Stimulated activated CD8-positive, alpha-beta memory T cell treated with anti-CD3 and anti-CD28 coated beads, Interleukin-7, amount 100 ng/mL, for 1 hour (primary cell): ENCODE measurements at places on chromosomes 1 and 21.

GRCh38 chr1:1080122-1080757 lies 6.1 kb upstream of the RNF223 start:
- no peak for DNase-seq

- no peak for DNase-seq
Measured at GRCh38 chr1:243605604-243606003, 244.4 kb downstream of the AKT3 start.

- DNase-seq = no peak
Measured at GRCh38 chr21:18382141-18382540, 21.4 kb downstream of the TMPRSS15 start.

- peak; percentile 83 for DNase-seq
Measured at GRCh38 chr21:29298348-29299045, at the start of gene BACH1. Gene BACH1, plus strand, starts transcription at chr21:29298922. Its CDS starts 22,359 bp downstream, at chr21:29321281.

GRCh38 chr1:94755675-94756074 lies 64.5 kb upstream of the SLC44A3 start:
- no peak for DNase-seq

GRCh38 chr1:41319807-41320711 lies 41.2 kb upstream of the FOXO6 start:
- DNase-seq = no peak

- no peak for DNase-seq
Measured at GRCh38 chr1:233140499-233140898, 155.0 kb downstream of the PCNX2 start.

GRCh38 chr1:235999259-235999925 lies 65.5 kb downstream of the NID1 start:
- peak; percentile 37 for DNase-seq

- DNase-seq = no peak
Measured at GRCh38 chr1:180310095-180310494, 80.0 kb downstream of the LHX4 start.

DNA sequence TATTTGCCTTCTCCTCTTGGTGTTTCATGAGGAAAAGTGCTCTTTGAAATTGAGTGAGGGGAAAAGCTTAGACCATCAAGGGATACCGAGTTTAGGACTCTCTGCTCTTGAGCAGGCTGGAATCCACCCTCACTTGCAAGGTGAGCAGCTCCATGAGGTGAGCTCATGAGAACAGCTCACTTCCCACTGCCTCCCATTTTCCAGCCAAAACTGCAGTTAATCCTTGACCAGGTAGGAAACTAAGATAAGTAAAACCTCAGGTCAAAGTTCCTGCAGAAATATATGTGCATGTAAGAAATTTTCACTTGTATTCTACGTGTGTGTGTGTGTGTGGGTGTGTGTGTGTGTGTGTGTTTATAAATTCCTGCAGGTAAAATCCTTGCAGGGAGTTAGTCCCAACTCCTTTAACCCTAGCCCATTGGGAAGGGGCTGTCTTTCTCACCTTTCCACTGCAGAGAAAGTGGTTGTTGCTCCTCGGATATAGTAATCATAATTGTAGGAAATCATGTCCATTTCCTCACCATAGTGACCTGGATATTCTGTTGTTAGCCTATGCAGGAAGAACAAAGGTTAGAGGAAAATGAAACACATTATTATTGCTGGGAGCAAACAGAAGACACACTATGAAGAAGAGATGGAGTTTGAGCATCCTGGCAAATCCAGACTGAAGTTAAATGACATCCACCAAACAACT lies 28.3 kb downstream of the DPT start:
- no peak for DNase-seq

- no peak for DNase-seq
Measured at GRCh38 chr1:54477153-54477561, 70.9 kb upstream of the ACOT11 start.

- no peak for DNase-seq
Measured at GRCh38 chr1:200213921-200214320, 186.4 kb downstream of the NR5A2 start.

DNA sequence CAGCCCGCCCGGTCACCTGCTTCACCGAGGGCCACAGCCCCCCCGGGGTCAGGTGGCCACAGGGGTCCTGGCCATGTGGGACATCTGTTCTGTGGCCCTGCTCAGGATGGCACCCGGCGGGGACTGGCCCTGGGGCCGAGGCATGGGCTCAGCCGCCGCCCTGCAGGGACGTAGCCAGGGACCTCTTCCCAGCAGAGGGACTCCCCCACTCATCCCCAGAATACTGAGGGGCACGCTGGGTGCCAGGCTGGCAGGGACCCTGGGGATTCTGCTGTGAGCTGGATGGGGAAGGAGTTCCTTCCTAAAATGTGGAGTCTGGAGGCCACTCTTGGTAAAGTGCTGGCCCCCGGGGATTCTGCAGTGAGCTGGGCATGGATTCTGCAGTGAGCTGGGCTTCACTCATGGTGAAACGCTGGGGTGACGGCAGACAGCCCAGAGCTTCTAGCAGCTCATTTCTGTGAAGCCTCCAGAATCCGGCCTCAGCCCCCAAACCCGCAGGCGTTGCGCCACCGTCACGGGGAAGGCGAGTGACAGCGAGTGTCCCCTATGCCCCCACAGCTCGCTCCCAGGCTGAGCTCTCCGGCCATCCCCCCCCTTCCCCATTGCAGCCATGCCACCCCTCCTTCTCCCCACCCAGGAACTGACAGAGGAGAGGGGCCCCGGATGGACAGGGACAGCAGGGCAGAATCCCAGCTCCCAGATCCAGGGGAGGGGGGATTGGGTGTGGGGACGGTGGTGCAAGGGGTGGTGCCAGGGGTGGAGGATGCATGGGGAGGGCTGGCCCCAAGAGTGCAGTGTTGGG lies 1.4 kb downstream of the ITGB2 start:
- no peak for DNase-seq
